ENCODE measurements at places on chromosomes 16 and 17.
A peak's percentile ranks its signal among the peaks of the same experiment; 100 is the strongest.

DNA sequence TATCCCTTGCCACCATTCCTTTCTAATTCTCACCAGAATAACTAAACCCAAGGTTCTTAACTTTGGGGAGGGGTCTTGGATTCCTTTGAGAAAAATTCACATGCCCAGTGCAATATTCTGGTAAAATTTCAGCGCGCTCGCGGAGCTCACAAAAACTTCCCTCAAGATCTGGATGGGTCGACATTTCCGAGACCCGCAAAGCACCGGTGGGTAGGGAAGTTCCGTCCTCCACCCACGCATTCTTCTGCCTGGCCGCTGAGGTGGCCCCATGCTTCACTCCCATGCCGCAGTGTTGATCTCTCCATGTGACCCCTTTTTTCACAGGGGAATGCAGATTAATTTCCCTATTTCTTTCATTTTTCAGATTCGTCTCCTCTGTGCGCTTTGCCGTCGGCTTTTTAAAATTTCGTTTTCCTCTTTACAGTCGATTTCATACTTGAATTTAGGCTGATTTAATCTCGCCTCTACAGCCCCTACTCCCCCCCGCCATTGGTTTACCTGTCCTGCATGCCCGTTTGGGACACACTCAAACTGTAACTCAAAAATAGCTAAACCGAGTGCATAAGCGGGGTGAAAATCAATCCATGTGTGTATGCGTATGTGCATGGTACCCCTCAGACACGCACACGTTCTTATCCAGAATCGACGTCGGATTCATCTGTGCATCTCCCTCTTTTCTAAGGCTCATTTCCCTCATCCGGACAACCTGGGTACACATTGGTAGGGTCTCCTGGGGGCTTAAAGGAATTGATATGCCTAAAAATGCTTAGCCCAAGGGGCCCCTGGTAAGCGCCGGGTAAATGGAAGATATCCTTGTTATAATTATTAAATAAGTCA lies 1.4 kb upstream of the SP6 start:
- DNase-seq: no peak

- no peak for DNase-seq
Observed at GRCh38 chr16:68097088-68097487, 11.9 kb downstream of the NFATC3 start.

DNA sequence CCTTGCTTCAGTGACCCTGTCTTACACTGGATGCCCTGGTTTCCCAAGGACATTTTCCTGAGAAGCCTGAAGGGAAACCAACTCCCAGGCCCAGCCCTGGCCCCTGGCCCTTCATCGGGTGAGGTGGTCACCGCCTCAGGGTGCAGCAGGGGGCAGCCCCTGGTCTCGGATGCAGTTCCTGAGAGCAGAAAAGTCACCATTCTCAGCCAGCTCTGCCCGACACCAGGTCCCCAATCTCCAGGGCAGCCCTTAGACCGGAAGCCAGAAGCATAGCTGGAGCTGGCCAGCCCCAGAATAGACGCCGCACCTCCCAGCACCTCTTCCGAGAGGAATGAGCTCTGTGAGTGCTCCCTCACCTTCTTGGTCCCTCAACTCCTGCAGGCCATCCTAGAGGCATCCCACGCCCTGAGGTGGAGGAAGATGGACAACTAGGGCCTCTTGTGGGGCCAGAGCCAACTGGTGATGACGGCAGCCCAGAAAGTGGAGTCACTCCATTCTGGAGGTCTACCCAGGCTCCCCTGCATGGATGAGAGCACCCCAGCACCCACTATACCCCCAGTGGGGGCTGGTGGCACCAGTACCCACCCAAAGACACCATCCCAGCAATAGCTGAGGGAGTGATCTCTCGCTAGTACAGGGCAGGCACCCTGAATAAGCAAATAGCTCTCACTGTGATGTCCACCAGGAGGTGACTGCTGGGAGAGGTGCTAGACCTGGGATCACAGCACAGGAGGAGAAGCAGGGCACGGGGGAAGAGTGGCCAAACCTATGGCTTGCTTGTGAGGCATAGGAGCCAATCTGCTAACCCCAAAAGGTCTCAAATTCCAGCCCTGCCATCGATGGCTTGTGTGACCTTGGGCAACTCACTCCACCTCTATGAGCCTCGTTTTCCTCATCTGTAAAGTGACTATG lies 56.2 kb downstream of the TK2 start:
- DNase-seq: no peak

GRCh38 chr17:44575403-44575802 lies 18.1 kb downstream of the FZD2 start:
- DNase-seq: no peak

- DNase-seq: no peak
Observed at GRCh38 chr16:69115361-69115760, 9.9 kb downstream of the HAS3 start.

- no peak for DNase-seq
Observed at GRCh38 chr16:17432901-17433576, 37.7 kb downstream of the XYLT1 start.

DNA sequence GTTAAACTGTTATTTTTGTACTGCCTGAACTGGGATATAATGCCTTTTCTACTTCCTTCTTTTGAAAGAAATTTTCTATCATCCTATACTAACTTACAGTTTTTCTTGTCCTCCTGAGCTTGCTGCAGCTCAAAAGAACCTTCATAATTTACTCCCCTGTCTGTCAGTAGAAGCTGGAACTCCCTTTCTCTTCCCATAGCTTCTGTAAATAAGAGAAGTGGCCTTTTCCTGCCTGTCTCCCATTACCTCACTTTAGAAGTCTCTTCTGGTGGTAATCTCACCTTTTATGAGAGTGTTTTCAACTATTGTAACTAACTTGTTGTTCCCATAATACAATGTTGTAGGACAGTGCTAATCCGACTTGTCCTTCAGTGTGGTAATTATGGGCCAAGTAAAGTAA lies 246.7 kb upstream of the TBX2 start:
- no peak for DNase-seq

- DNase-seq: no peak
Observed at GRCh38 chr16:89318871-89319630, 101.5 kb downstream of the ZNF778 start.

DNA sequence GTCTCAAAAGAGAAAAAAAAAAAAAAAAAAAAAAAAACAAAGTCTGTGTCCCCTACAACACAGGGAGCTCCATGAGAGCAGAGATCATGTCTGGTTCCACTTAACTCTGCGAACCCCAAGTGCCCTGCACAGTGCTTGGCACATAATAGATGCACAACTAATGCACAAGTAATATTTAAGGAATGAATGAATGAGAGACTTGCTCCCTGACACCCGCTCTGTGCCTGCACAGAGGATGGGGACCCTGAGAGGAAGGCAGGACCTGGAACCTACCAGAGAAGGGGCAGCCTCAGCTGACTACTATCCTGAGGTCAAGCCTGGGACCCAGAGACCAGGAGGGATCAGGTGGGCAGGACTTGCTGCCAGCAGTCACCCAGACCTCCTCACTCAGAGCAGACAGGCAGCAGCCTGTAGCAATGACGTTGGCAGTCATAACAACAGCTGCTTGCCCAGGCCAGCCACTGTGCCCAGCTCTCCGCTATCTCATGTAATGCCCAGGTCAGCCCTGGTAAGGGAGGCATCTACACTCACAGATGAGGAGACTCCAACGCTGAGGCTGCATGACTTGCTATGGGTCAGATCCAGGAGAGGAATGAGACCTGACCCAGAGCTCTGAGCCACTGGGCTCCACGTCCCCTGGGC lies 2.9 kb downstream of the MYO15A start:
- no peak for DNase-seq

- DNase-seq: no peak
Observed at GRCh38 chr16:2172688-2173335, 17.2 kb downstream of the TRAF7 start.

DNA sequence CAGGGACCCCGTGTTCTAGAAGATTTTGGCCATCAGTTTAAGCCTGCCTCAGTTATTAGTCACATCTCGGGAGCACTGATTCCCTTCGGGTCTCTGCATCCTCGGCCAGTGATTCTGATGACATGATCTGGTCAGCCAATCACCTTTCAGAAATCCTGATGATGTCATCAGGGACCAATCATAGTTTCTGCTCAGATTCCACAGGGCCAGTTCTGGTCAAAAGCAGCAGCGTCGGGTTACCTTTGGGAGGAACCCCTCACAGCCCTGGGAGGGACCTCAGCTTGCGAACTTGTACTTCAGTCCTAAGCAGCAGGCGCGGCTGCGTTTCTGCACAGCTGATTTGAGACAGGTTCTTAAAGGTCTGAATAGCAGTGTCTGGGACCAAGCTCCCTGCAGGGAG lies 13.9 kb downstream of the KDM8 start:
- peak; percentile 97 for DNase-seq

- DNase-seq: no peak
Observed at GRCh38 chr17:11557727-11558452, 40.4 kb upstream of the DNAH9 start.

DNA sequence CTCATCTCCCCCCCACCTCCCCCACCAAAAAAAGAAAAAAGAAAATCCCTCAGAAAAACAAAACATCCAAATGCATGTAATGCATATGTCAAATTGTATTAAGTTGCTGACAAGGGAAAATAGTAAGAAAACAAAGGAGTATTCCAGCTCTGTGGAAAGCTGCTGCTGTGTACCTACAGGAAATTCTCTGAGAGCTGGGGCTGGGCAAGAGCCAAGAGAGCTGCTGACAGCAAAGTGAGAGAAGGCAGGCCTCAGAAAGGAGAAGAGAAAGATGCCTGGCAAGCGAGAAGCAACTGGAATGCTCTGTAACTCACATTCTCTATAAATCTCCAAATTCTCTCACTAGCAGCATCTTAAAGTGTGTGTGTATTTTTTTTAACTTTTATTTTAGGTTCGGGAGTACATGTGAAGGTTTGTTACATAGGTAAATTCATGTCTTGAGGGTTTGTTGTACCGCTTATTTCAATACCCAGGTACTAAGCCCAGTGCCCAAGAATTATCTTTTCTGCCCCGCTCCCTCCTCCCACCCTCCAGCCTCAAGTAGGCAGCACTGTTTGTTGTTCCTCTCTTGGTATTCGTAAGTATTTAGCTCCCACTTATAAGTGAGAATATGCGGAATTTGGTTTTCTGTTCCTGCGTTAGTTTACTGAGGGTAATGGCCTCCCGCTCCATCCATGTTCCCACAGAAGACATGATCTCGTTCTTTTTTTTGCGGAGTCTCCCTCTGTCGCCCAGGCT lies 24.4 kb downstream of the CNTROB start:
- DNase-seq: peak; percentile 3

GRCh38 chr16:53517851-53518250 lies 14.8 kb upstream of the AKTIP start:
- DNase-seq: no peak
